ENCODE measurements at places on chromosomes 16 and 17. TPM values are rescaled to one million over a fixed set of nuclear protein-coding genes. Genes with fewer than 3 reads are reported as not detected.

DNA sequence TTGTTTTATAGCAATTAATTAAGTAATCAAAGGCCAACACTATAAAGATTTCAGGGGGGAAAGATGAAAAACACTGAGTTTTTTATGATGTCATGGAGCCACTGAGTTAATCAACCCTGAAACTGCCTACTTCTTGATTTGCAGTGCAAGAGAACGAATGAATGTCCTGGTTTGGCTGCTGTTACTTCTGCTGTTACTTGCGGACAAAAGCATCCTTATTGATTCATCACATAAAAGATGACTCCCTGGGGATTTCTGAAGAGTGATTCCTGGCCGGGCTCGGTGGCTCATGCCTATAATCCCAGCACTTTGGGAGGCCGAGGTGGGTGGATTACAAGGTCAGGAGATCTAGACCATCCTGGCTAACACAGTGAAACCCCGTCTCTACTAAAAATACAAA lies 10.9 kb upstream of the SPNS3 start:
- no peak for DNase-seq

GRCh38 chr17:70622368-70623260 lies 453.3 kb downstream of the KCNJ2 start:
- peak; percentile 39 for DNase-seq

- DNase-seq, result no peak
Measured at GRCh38 chr17:70276906-70277305, 107.6 kb downstream of the KCNJ2 start.

- DNase-seq, result no peak
Measured at GRCh38 chr17:34616148-34616547, 36.8 kb downstream of the TMEM132E start.

- DNase-seq, result peak; percentile 61
Measured at GRCh38 chr17:18246880-18247612, 11.5 kb downstream of the FLII start.

Gene KIF2B
- not detected for total RNA-seq

Gene C16orf46
- 0.61 TPM for total RNA-seq

All from heart left ventricle (tissue), 16 donors.